NCI-H1694 treated with DMSO at 0.1 percent for 48 hours (cell line): ENCODE measurements at places on chromosomes 7 and 10.

DNA sequence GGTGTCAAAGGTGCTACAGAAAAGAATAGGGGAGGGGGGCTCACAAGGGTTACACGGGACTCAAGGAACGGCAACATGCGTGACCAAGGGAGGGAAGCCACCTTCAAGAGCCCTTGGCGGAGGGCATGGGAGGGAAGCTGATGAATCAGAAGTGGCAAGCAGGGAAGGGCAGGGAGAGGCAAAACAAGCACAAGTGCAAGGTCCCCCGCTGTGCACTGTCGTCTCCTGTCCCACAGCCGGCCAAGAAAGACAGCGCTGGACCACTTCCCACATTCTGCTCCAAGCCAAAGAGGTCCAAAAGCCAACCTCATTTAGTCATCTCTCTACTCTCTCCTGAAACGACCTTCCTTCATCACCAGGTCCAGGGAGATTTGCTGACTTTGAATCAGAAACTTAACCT, 102.7 kb downstream of the CALN1 start:
- no peak for DNase-seq

GRCh38 chr10:76282061-76283025, 850.9 kb downstream of the LRMDA start:
- DNase-seq: no peak

DNA sequence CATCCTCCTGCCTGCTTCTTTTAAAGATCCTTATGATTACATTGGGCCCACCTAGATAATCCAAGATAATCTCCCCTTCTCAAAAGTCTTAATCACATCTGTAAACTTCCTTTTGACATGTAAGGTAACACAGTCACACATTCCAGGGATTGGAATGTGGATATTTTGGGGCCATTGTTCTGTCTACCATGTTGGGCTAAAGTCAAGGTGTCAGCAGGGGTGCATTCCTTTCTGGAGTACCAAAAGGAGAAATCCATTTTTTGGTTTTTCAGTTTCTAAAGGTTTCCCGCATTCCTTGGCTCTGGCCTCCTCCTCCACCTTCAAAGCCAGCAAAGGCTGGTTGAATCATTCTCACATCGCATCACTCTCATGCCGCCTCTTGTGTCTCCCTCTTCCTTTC, 197.6 kb upstream of the NFE2L3 start:
- DNase-seq: no peak

DNA sequence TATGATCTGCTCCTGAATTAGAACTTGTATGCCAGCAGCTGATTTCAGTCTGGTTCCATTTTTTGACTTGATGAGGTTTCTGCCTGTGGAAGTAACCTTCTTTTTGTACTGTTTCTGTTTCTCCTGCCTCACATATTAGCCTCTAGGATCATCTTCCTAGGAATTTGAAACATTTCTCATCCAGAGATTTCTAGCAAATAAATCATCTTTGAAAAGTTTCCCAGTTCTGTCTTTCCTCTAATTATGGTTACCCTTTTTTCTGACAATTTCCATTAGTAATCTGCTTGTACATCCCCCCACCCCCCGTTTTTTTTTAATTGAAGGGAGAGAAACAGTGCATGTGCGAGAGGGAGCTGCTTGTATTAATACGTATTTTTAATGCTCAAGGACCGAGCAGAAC, 92.2 kb downstream of the NRF1 start:
- DNase-seq: no peak

DNA sequence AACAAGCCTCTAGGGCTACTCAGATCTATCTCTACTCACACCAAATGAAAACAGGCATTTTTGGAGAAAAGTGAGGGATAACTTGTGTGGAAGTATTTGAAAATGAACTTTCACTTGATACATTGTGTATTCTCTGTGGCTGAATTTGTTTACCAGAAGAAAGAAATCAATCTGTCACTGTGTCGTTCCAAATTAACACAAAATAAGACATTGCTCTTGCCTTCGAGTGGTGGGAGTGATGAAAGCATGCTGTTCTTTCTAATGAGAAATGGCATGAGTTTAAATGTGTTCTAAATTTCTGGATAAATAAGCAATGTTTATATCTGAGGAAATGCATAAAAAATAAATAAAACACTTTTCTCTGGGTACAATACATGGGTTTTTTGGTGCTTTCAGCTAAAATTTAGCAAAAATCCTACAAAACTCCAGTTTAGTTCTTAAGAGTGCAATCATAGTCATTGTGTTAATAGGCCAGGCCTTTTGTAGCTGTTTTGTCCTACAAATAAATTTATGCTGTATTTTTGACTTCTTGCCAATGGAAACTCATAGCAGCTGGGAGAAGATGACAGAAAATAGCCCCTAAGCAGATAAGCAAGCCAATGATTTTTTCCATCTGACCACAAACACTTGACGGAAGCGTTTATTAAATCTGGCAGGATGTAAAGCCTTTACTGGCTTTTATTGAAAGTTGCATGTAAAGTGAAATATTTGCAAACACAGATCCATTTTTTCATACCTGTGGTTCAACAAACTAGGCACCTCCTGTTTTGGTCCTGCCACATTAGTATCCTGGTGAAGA, 1064.1 kb upstream of the GHITM start:
- peak; percentile 34 for DNase-seq

- no peak for DNase-seq
Observed at GRCh38 chr7:1897076-1897860, 227.2 kb downstream of the ELFN1 start.

GRCh38 chr7:80879849-80880248, 39.0 kb downstream of the SEMA3C start:
- no peak for DNase-seq

DNA sequence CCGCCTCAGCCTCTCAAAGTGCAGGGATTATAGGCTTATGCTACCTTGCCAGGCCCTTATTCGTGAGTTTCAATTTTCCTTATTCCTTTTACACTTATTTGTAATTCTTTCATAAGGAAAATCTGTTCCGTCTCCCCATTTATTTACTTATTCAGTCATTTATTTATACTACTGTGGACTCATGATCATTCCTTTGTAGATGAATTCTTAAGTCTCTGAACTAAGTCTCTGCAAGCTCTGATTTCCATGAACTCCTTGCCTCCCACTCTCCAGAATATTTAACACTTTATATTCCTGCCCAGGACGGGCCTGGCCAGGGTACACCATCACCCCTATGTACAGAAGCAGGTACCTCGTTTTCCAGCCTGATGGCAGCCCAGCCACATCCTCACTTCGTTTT, 39.4 kb downstream of the PFKFB3 start:
- DNase-seq: no peak

DNA sequence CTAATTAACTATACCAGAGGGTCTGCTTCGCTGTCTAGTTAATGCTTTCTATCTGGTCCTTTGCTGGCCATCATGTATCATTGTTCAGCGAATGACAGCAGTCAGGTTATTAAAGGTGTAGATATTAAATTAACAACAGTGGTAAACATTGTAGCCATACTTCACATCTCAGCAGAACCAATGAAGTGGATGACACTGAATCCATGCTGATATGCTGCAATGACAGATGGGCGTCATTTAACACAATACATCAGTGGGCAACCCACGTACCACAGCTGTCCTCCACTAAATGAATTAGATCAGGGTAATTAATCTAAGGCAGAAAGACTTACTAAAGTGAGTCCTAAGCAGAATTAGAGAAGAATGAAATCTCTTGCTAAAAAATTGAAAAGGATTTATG, 767.2 kb downstream of the NXPH1 start:
- peak; percentile 91 for DNase-seq

DNA sequence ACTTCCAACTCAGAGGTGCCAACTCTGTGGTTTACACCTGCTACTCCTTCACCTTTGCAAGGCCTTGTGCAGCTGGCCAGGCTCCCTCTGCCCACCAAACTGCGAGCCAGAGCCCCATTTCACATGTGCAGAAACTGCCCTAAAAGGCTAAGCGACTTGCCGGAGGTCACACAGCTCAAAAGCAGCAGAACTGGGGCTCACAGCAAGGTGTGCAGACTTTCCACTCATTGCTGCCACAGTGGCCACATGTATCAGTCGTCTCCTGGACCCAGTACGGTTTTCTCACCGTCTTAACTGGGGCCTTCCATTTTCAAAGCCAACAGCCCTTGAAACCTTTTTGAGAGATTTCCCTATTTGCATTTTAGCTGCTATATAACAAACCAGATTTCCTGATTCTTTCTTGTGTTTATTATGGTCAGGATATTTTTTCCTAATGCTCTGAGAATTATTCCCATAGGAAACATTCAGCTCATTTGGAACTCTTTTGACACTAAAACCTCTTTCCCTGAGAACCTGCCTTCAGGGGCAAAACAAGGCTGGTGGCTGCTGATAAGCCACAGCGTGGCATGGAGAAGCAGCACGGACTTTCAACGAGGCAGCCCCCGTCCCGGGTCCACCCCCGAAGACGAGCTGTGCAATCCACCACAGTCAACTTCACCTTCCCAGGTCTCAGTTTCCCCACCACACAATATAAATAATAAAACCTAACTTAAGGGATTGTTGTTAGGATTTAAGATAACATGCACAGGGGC, 29.9 kb downstream of the SORBS1 start:
- DNase-seq: no peak

DNA sequence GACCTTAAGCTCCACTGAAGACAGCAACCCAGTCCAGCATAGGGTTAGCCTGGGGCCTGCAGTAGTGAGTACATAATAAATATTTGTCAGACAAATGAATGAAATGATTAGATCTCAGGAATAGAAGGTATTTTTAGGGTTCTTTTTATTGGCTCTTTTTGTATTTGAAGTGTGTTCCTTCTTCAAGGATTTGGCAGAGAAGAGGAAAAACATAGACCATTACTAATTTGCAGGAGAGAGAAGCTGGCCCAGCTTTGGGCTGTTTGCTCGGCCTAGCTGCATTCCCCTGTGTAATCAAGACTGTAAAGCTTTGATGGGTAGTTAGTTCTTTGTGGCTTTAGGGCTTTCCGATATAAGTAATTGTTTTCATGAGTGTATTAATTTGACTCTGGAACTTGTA, 64.2 kb downstream of the CNNM2 start:
- DNase-seq: no peak

GRCh38 chr7:141641876-141642275, 60.1 kb downstream of the DENND11 start:
- no peak for DNase-seq

- no peak for DNase-seq
Observed at GRCh38 chr10:126225672-126226008, 162.6 kb downstream of the ADAM12 start.

DNA sequence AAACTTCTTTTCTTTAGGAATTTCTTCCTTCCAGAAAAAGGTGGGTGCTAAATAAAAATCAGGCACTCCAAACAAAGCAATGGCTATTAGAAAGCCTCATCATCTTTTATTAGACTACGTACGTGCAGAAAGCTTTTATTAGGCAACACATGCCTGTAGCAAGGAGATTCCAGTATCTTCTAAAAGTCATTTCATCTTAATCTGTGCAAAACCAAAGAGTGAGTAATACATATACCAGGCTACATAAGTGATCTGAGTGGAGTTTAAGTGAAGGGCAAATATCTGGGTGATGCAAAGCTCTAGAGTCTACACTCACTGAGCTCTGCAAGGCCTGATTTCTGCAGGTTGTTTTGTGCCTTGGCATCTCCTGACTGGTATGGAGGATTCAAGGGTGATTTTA, 231.7 kb downstream of the ELMO1 start:
- DNase-seq: no peak

DNA sequence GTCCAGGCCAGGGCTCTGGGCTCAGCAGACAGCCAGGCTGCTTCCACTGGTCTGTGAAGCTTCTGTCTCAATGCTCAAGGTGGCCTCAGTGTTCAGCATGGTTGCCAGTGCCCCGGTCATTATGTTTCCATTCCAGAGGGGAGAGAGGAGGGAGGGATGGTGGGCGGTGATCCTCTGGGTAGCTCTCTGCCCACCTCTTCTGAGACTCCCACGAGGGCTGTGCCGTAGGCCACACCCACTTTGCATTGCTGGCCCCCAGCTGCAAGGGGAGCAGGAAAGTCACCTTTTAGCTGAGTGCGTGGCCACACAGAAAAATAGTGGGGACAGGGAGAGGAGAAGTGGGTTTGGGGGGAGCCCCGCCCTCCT, 42.5 kb downstream of the FOXK1 start:
- no peak for DNase-seq

DNA sequence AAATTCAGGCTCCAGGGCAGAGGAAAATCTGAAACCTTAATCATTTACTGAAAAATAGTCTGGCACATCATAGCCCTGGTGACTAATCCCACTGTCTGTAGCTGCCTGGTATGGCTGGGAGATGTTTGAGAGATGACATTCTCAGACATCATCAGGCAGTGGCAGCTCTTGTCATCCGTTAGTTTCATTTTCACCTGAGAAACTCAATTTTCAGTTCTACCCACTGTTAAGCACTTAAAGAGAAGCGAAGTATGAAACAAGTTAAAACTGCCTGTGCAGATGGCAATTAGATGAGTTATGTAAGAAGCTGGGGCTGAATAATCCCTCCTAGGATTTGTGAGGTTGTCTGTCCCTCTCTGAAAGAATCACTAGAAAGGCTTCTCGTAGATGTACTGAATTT, 150.2 kb downstream of the NSUN6 start:
- no peak for DNase-seq

DNA sequence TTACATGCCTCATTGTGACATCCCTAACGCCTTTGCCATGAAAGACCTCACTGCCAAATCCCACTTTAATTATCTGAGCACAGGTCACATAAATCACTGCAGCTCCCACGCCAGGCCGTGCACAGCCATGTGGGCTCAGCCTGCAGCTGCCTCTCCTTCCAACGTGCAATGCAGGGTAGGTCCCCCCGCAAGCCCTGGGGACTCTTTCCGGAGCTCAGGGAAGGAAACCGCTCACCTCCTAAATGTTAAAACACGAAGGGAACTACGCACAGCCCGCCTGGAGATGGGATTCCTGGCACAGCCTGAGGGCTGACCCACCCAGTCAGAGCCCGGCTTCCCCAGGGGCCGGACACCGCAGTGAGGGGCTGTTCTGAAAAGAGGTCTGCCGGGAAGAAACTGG, 128.0 kb downstream of the MAD1L1 start:
- DNase-seq: no peak

GRCh38 chr7:135757719-135758411, 9.3 kb upstream of the FAM180A start:
- DNase-seq: no peak

DNA sequence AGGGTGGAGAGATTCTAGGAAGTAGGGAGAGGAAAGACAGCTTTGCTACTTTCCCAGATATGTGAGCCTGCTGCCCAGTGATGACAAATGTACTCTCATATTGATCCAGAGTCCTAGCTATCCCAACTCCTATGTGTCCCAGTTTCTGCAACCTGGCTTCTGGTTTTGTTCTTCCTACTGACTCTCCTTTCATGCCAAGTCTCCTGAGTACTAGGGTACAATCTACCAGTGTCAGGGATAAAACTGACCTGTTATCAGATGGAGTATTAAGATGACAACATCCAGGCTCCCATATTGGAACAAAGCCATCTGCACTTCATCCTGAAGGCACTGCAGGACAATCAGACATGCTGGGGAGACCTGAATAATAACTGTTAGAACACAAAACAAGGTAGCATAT, 233.7 kb upstream of the PHYHIPL start:
- DNase-seq: no peak

DNA sequence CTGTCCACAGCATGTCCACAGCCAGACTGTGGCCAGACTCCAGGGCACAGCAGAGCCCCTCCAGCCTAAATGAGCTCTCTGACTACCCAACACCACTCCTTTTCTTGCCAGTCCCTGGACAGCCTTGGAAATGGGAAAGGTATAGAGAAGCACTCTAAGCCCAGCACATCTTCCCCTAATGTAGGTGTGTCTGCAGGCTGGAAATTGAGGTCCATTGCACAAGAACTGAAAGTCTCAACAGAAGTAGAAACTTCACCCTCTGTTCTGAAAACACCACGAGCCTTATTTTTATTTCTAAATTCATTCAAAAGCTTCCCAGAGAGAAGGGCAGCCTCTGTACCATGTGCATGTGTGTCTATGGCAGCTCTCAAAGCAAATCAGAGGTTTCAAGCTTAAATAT, 3.7 kb upstream of the KCNMA1 start:
- no peak for DNase-seq
